Glomerular endothelial cell (primary cell): ENCODE measurements at places on chromosomes 7 and 10. TPM values are rescaled to one million over a fixed set of nuclear protein-coding genes. Genes with fewer than 3 reads are reported as not detected.

GRCh38 chr10:7192831-7193361 lies 217.9 kb downstream of the SFMBT2 start:
- DNase-seq: no peak

GRCh38 chr7:41007351-41007751 lies 695.5 kb downstream of the INHBA start:
- no peak for DNase-seq

DNA sequence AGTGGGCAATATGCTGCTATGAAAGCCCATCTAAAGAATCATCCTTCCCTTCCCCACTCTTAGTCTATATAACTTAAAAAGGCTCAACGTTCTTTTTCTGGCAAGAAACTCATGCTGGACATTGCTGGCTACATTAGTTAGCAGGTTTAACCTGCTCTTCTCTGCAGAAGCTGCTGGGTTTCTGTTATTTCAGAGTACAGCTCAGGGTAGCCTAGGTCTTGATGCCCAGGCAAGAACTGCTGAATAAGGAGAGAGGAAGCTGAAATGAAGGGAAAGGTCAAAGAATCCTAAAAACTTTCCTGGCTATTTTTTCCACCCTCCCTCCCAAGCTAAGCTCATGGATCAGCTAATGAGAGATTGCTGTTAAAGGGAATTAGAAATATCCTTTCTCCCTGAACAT lies 79.4 kb downstream of the ANKIB1 start:
- no peak for DNase-seq

DNA sequence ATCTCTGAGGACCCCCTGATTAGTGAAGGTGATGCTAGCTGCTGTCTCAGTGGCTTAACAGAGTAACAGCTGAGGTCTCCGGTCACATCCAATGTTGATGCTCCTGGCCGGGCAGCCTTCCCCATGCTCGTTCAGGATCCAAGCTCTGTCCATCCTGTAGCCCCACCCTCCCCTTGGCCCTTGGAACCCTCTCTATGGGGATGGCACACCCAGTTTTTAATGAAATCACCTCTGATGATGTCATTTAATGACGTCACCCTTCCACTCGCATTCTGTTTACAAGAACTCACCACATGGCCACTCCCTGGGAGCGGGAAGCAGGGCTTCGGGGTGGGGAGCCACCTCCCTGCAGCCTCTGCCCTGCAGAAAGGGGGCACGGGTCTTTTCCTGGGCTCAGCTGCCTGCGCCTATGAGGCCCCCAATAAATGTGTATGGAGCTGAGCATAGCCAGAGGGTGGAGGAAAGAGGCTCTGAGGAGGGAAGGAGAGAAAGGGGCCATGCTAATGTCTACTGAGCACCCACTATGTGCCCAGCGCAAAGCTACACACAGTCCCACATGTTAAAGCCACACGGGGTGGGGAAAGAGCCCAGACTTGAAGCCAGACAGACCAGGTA lies 95.5 kb downstream of the OAT start:
- DNase-seq: no peak

PNLIPRP1 gene
- total RNA-seq: not detected in 2 replicates

GHITM gene
- 111 and 140 TPM in 2 replicates for total RNA-seq

DNA sequence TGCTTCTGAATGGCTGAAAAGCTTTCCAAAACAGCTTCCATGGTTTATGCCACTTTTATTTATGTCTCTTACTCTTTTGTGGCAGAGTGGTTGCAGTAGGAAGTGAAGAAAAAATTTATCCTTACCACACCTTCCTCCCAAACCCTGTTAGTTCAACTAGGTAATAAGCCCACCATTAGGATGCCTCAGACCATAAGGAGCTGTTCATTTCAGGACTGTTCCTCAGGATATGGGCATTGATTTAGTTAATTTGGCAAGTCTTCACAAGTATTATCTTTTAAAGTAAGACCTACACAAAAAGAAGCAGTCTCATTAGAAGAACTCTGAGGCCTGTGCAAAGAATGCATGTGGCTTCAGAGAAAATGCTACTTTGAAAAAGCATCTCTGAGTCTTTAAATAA lies 82.9 kb upstream of the PDLIM1 start:
- no peak for DNase-seq

GRCh38 chr7:84714765-84715164 lies 472.1 kb downstream of the SEMA3D start:
- no peak for DNase-seq

DNA sequence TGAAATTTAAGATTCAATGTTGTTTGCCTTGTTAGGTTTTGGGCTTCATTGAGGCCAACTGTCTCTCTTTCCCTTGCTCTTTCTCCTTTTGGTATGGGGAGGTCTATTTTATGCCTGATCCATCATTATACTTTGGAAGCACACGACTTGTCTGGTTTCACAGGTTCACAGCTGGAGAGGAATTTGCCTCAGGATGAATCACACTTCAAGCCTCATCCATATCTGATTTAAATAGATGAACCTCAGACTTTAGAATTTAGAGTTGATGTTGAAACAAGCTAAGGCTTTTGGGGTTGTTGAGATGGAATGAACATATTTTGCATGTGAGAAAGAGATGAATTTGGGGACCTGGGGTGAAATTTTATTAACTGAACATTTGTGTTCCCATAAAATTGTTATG lies 150.5 kb upstream of the IGFBP3 start:
- no peak for DNase-seq

DNA sequence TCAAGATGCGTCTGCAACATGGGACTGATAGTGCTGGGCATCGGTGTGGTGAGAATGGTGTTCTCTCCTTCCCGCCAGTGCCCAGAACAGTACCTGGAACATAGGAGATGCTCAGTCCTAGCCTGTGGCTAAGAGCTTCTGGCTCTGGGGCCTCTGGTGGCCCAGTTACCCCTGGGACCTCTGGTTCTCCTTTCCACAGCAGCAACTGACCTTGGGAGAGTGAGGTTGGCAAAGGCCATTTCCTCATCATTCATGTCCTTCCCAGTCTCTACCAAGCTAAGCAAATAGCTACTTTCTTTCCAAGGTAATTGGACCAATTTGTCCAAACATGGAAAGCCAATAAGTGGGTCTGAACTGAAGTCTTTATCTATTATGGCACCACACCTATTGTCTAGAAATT lies 11.6 kb upstream of the GOLGA7B start:
- DNase-seq: no peak

- no peak for DNase-seq
Measured at GRCh38 chr10:128163701-128164100, 37.5 kb upstream of the MKI67 start.

KLF14 gene
- not detected in 2 replicates for total RNA-seq

- no peak for DNase-seq
Measured at GRCh38 chr10:108187408-108188012, 1023.0 kb upstream of the SORCS1 start.

PTTG1IP2 gene
- total RNA-seq: not detected in 2 replicates

GRCh38 chr7:99096124-99096887 lies 47.6 kb downstream of the SMURF1 start:
- DNase-seq: no peak
